ENCODE measurements at places on chromosomes 2 and 18.

GRCh38 chr2:48482313-48482712 is 47.6 kb upstream of the STON1 start:
- no peak for DNase-seq

DNA sequence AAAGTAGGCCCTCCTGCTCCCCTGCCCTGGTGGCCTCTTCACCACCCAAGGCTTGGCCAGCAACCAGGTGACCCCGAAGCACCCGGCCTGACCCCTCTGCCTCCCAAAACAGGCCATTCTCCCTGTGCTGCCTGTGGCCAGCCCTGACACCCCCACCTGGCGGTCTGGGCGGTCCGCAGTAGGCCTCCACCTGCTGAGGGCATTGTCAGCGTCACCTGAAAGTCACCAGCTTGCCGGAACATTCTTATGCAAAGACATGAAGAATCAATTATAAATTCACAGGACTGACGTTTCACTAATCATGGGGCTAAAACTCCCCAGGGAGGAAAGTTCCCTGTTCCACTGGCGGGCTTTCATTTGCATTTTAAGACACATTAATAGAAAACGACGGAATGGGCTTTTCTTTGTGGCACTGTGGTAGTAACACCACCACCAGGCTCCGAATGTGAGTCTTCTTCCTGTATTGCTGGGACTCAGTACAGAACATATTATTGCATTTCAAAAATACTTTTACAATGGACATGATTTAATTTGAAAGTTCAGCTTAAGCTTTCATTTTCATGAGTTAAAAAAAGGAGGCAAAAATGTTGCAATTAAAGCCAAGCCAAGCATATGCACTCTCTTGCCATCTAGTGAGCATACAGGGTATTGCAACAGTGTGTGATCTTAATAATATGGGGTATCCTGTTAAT is 57.4 kb downstream of the ADI1 start:
- no peak for DNase-seq

GRCh38 chr2:170846314-170846713 is 29.6 kb downstream of the GAD1 start:
- no peak for DNase-seq

DNA sequence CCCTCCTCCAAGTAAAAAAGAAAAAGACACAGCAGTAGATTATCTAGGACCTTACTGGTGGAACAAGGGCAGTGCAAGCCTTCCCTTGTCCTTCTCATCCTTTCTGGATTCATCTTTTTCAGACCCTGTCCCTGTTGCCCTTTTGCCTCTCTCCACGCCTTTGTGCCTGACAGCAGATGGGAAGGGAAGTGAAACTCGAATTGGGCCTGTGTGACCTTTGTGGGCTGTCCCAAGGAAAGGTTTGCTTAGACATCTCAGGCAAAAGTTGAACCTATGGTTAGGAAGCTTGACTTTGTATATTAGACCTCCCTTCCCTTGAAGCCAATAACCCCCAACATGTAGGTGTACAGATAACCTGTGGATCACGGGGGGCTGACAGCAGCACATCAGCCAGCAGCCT is 185.3 kb downstream of the PRKCE start:
- no peak for DNase-seq

- no peak for DNase-seq
Measured at GRCh38 chr18:45057955-45058600, 377.4 kb downstream of the SETBP1 start.

GRCh38 chr2:220434385-220434784 is 807.0 kb downstream of the SLC4A3 start:
- DNase-seq, result no peak

DNA sequence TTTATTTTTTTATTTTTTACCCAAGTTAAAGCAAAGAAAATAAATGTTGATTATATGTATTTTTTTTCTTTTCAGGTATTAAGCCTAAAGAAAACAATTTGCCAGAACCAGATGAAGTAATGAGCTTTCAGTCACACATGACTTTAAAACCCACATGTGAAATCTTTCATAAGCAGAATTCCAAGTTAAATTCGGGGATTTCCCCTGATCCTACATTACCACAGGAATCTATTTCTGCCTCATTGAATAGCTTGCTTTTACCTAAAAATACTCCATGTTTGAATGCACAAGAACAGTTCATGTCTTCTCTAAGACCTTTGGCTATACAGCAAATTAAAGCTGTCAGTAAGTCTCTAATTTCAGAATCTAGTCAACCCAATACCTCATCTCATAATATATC is 26.6 kb downstream of the GEN1 start:
- DNase-seq, result no peak

DNA sequence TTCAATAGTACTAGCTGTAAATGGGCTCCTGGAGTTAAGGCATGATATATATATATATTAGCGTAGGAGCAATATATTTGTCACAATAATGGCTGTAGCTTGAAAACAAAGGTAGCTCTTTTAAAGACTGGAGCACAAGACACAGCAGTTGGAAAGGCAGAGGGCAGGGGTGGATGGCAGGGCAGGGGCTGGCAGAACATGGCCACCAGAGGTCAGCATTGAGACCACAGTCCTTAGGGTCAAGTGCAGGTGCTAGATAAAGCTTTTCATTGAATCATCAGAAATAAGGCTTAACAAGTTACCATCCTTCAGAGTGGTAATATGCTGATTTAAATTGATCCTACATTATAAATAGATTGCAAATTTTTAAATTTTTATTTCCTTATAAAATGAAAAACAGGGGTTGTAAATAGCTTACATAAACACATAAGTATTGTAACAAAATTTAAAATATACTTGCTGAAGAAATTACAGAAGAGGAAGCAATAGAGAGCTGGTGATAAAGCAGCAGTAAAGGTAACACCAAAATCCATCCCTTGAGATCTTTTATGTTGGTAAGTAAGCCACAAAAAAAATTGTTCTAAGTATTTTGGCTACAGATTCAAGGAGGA is 161.2 kb upstream of the PIEZO2 start:
- no peak for DNase-seq

- DNase-seq, result no peak
Measured at GRCh38 chr2:2222931-2223330, 108.1 kb downstream of the MYT1L start.

- no peak for DNase-seq
Measured at GRCh38 chr2:136323935-136324334, 206.0 kb upstream of the CXCR4 start.

- DNase-seq, result no peak
Measured at GRCh38 chr2:181317511-181317910, 139.7 kb upstream of the ITGA4 start.

DNA sequence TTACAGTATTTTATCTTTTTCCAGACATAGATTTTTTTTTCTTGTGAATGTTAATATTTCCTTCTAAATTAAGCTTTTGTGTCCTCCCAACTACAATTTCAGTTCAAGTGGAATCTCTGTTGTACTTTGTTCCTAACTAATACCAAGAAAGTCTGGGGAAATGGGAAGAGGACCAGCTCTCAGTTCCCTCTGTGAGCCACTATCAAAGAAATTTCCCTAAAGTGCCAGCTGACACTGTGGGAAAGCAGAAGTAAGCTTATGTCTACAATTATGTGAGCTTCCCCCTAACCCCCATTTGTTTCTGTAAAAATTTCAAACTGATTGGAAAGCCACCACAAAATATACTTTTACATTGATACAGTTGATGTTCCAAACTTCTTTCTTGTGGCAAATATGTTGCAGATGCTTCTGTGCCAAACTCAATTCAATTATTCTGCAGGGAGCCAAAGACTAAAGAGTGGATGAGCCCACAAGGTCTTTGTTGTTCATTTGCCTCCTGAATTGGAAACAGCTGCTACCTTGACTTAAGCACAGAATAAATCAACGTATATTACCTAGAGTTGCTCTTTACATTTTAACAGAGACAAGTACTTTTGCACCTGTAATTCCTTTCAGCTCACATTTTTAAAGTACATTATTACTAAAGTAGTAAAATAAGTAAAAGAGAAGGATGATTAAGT is 306.6 kb downstream of the PTH2R start:
- DNase-seq, result no peak

DNA sequence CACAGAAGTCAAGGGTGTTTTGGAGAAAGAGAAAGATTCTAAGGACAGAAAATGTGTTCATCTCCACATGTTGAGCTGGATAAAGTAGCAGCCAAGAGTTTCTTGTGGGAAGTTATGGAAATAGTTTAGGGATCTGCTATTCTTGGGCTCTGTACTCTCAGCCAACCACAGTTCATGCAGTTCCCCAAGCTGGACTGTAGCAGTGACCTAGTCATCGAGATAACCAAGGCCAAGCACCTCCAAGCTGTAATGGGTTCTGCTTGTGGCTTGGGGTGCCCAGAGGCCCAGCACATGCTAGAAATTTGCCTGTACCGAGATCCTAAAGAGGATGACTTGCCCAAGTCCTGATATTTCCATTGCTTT is 91.9 kb upstream of the RASGRP3 start:
- no peak for DNase-seq

DNA sequence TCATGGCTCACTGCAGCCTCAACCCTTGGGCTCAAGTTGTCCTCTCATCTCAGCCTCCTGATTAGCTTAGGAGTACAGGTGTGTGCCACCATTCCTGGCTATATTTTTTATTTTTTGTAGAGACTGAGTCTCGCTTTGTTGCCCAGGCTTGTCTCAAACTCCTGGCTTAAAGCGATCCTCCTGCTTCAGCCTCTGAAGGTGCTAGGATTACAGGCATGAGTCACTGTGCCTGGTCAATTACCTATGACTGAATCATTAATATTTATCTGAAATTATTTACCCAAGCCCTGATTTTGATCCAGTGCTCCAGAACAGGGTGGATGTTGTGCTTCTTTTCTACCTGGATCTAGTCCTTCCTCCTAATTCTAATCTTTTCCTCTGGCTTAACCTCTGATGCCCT is 87.8 kb downstream of the MAP2 start:
- DNase-seq, result no peak

GRCh38 chr2:22795287-22795866 is 589.6 kb upstream of the KLHL29 start:
- DNase-seq, result no peak

- no peak for DNase-seq
Measured at GRCh38 chr2:201959626-201960025, 74.0 kb upstream of the FZD7 start.

DNA sequence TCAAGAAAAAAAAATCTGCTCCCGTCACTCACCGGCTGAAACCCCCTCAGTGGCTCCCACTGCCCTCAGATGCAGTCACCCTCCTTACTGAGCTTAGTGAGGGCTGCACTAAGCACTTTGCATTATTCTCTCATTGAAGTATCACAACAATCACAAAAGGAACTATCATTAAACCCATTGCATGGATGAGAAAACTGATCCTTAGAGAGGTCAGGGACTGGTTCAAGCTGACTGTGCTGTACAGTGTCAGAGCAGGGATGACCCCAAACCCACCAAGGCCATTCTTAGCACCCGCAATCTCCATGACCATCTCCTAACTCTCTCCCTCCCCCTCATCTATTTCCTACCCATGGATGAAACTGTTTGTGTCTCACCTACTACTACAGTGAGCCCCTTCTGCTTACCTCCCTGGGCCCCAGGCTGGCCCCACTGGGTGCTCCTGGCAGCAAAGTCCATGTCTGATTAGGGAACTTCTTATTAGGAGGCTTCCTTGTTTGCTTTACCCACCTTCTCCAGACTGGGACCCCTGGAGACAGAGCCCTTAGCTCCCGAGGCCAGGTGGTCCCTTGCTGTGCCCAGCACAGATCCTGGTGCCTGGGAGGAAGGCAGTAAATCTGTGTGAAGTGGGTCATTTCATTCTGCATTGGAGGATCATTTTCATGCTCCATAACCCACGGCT is 139.3 kb upstream of the ID2 start:
- no peak for DNase-seq

DNA sequence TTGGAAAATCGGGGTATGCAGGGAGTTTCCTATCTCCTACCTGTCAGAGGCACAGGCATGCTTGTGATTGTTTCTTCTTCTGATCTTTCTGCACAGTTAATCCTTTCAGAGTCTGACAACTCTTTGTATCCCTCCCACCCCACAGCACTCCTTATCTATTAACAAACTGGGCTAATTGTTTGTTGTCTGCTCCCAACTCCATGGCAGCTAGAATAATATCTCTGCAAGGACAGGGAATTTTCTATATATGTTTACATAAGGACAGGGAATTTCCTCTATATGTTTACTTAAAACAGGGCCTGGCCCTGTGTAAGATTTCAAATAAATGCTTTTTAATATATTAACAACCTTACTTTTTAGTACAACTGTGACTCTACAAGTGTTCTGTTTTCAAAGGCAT is 36.0 kb upstream of the VRK2 start:
- no peak for DNase-seq

GRCh38 chr2:27212626-27213471 is 781 bp upstream of the SLC5A6 start:
- no peak for DNase-seq

DNA sequence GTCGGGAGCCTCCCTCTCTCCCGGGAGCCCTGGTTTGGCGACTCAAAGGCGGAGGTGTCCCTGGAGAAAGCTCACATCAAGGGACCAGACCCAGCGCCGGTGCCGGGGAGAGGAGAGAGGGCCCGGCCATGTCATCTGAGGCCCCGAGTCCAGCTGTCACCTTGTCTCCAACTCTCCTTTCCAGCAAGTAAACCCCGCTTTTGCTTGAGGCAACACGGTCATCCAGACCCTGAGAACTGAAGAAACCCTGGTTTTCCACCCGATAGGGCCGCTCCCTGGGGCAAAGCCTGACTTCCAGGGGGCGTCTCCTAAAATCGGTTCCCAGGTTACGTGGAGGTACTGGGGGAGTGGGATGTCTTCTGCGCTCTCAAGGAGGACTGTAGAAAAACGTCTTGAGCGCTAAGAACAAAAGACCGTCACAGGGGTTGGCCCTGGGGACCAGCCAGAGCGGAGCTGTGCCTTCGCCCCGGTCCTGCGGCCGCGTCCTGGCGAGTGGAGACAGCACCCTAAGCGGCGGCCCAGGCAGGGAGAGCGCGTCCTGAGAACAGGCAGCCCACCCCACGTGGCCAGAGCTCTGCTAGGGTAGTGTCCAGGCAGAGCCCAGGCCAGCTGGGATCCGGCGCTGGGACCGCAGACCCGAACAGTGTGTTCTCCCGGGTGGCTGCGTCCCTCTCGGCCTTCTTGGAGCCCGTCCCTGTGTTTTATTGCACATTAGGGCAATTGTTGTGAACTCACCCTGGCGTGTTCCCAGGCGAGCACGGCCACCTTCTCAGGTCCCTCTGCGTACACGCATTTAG is 55.7 kb downstream of the TMEM18 start:
- DNase-seq, result no peak

DNA sequence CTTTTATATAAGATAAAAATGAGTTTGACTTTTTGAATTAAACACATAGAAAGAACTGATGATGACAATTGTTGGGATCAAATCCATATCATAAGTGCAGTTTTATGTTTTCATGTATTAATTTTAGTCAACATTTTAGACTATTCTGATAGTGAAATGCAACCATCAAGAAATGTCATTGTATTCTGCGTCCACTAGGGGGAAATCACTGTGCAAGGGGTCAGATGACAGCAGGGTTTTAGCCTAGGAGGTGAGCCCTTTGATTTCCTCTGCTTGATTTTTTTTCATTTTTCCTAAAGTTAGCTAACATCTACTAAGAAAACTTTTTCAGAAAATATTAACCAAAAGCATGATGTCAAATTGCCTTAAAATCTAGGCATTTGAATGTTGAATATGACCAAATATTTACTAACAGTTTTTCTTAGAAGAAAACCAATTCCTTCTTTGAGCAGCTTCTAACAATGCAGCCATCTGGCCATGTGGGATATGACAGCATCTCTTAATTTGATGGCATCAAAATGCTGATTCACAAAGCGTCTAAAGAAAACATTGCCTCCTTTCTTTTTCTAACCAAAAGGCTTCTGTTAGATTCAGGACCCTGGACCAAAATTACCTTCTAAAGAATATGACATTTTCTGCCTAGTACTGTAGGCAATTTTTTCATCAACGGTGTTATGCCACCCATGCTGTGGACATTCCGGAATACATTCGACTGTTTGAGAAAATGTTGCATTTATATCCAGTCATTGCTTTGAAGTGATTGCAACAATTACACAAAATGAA is 141.5 kb downstream of the SPHKAP start:
- DNase-seq, result peak; percentile 5
